ENCODE measurements at places on chromosomes 16 and 17.

GRCh38 chr17:45895969-45896785 lies 1.8 kb downstream of the MAPT start:
- DNase-seq, result no peak

DNA sequence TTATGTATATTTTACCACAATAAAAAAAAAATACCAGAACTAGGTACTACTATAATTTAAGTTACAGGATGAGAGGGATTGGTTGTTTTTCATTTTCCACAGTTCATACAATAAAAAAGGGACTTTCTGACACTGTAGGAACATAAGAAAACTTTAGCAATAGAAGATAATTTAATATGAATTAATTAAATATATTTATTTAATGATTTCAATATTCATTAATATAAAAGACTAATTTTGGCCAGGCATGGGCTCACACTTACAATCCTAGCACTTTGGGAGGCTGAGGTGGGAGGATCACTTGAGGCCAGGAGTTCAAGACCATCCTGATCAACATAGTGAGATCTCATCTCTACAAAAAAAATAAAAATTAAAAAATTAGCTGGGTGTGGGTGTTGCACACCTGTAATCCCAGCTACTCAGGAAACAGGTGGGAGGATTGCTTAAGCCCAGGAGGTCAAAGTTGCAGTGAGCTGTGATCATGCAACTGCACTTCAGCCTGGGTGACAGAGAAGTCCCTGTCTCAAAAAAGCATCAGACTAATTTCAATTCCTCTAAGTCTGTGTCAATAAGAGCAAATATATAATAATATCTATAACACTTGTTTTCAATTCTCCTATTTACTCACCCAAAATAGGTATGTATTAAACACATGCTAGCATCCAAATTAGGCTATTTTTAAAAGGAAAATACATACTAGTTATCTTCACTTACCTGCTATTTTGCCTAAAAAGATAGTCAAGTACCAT lies 79.6 kb downstream of the BRIP1 start:
- DNase-seq, result no peak

- no peak for DNase-seq
Measured at GRCh38 chr17:22310717-22311686, 618.7 kb downstream of the KCNJ18 start.

- DNase-seq, result peak; percentile 10
Measured at GRCh38 chr16:27431773-27432532, 30.0 kb downstream of the IL21R start.

DNA sequence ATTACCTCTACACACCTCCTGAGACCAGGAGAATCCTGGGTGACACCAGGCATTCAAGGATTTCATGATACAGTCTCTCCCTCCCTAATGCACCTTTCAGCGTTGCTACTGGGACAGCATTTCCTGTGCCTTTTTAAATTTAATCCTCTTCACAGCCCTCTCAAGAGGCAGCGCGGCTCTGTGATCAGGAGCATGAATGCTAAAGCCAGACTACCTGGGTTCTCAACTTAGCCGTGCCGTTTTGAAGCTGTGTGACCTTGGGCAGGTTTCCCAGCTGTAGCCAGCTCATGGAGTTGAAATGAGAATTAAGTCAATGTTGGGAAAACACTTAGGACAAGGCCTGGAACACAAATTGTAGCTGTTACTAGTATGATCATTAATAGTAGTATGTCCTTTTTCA lies 191.8 kb downstream of the XYLT1 start:
- DNase-seq, result no peak

GRCh38 chr17:41367426-41368075 lies 2.1 kb downstream of the KRT33B start:
- no peak for DNase-seq

DNA sequence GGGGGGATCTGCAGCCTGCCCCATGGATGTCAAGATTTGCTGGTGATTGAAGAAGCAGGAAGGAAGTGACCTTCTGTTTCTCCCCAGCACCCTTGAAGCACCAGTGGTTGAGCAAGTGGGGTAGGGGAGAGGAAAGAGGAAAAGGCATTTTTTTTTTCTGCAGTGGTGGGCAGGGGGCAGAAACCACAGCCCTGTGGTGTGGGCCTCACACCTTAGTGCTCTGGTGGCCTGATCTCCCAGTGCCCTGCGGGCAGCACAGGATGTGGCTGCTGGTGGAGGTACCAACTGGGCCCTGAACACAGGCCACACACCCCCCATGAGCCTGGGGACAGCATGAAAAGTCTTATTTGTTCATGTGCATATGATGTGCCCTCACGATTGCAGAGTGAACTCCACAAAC lies 7.1 kb downstream of the ITGAD start:
- DNase-seq, result peak; percentile 55

DNA sequence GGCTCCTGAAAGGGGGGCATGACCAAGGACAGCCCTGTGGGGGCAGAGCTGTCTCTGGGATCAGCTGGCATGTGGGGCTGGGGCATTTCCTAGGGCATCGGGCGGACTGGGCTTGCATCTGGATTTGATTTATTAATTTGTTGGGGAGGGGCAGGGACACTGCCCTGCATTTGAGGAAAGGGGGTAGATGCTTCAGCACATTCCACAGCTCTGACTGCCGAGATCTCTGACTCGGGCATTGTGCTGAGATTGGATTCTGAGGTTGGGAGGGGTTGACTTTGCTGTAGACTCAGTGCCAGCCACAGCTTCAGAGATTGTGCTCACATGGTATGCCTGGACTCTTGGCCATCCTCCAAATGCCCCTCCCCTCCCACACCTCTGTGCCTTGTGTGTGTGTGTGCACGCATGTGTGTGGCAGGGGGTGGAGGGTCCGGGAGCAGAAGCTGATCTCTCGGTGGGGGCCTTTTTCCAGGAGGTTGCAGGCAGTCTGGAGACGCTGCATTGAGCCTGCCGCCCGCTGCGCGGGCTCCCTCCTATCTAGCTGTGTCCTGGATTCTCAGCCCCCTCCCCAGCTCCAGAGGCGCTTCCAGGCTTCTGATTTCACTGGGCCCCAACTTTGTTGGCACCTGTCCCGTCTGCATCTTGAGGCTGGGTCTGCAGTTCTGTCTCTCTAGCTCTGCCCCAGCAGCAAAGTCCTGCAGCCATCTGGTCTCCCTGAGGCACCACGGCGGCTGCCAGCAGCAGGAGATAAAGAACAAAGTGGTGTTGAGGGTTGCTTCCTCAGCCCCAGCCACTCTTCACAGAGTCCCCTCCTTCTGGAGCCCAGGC lies 14.9 kb downstream of the IGFBP4 start:
- no peak for DNase-seq

DNA sequence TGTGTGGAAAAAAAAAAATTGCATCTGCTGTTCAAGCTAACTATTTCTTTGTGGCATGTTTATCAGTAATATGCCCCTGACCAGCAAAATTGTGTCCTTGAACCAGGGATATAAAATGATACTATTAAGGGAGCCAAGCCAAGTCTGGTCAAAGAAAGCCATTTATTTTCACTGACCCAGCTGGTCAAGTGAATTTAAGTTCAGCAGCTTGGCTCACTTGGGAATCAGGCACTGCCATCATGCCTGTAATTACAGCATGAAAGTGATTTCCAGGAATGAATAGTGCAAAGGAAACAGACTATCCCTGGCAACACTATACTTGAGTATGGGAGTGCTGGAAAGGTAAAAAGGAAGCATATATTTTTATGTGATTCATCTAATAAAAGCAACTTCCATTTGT lies 934.6 kb upstream of the CDH8 start:
- DNase-seq, result no peak

DNA sequence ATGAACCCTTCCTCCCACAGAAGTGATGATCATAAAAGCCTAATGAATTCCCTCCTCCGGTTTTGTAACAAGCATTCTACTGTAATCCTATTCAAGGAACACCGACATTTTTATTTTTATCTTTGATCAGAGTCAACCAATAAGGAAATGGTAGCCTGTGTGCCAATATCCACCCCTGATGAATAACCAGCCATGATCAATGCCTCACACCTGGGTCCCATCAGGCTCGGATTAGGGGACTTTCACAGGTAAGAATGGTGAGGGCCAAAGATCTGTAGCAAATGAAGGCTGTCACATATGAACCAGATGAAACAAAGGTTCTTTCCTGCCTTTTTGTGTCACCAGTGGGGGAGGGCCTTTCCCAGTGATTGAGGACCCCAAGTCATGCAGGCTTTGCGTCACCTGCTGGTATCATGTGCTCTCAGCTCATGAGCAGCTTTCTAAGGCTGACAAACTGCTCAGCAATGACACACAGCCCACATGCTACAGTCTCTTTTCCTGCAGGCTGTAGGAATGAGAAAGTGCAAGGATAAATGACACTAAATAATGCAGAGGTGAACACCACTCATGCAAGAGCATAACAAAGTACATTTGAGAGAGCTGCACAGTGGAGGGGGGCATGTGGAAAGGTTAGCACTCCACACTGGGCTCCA lies 34.9 kb downstream of the TOM1L2 start:
- DNase-seq, result no peak

GRCh38 chr17:17203173-17203730 lies 2.9 kb downstream of the PLD6 start:
- no peak for DNase-seq

DNA sequence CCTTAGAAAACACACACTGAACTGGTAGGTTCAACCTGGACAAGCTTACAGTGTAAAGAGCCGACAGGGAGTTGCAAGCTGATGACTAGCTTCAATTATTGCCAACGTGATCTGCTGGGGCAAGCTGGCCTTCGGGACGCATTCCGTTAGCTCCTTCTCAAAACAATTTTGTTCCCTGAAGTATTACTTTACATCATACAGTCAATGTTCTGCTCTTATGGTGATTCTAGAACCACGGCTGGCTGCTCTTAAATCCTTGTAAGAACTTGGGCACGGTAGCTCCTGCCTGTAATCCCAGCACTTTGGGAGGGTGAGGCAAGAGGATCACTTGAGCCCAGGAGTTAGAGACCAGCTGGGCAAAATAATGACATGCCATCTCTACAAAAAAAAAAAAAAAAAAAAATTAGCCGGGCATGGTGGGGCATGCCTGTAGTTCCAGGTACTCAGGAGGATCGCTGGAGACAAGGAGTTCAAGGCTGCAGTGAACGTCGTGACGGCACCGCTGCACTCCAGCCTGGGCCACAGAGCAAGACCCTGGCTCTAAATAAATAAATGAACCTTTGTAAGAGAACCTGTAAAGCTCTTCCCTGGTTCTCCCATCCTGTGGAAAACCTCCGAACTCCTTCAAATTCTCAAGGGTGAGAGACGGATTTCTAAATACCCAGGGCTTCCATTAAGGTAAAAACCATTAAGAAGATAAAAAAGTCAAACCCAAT lies 2.0 kb downstream of the CDIP1 start:
- DNase-seq, result no peak

DNA sequence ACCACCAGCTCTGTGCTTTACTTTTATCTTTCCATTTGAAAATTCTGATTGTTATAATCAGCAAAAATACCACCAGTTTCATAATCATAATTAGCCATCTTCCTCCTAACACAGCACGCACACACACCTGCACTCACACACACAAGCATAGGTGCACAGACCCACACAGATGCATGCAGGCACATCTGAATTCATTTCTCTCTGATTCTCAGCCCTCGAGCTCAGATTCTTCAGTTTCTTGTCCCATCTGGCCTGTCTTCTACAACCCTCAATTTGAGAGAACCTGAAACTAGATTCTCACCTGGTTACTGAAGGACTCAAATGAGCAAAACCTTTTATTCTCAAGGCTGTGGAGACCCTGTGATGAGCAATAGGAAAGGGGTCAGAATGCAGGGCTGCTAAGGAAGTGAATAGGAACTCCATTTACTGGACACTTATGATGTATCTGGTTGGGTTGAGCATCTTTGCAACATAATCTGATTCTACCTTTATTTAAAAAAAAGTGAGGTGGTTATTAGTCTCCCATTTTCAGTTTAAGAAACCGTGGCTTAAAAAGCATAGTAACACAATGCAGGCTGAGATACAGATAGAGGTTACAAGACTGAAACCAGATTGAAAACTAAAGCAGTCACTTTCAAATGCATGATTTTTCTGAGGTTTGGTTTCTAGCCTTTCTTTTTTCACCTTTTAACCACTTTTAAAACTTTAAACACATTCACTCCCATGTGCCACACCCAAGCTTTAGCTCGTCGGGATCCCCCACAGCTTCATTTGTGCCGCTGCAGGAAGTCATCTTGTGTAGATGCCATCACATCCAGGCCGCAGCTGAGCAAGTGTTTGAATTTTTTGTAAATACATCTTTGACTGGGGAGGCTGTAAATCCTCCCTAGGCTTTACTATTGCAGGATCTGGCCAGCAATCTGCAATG lies 9.4 kb downstream of the KRT33A start:
- DNase-seq, result peak; percentile 88

DNA sequence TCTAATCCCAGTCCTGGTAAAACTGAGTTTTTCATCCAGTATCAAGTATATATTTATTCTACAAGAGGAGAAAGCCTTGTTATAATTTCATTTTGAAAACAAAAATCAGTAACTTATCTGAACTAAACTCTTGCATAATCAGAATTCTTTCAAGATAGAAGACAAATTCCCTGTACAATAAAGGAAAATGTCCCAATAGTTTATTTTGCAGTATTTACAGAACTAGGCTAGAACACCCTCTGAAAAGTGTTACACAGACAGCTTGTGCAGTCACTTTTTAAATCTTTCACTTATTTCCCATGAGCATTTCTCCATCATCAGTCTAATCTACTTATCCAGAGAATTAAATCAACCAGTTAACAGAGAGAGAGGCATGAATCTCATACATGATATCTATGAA lies 48.5 kb downstream of the SPOP start:
- DNase-seq, result no peak

DNA sequence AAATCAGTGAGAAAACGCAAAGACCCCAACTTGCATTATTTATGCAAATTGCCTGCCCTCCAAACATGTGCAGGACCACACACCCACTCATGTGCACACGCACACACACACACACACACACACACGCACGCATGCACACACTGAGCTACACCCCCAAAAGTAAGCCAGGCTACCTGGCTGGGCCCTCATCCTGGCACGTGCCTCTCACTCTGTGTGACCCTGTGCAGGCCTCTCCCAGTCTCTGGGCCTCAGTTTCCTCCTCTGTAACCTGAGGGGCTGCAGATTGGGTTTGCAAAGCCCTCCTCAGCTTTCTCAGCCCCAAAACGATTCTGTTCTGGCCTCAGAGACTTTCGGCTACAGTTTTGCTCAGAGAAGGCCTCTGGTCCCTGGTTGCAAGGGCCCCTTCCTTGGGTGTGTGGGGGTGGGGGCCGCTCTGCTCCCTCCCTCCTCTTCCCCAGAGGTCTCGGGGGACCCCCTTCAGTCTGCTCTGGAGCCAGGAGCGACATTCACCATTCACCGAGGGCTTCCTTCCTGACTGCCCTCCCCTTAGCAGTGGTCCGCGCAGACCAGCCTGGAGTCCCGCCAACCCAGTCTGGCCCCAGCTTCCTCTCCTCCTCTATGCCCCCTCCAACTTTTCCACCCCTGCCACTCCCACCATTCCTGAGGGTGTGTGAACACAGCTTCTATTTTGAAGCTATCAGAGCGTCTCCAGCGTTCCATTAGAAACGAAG lies 5.4 kb upstream of the PIK3R6 start:
- DNase-seq, result no peak

Data from natural killer cell (primary cell).